ENCODE measurements at places on chromosomes 16 and 17. TPM values are rescaled to one million over a fixed set of nuclear protein-coding genes. Genes with fewer than 3 reads are reported as not detected.

Gene TOM1L1
- 19.2 TPM for total RNA-seq

Gene FLCN
- total RNA-seq, result 57.5 TPM

Gene EVI2A
- 0.39 TPM for total RNA-seq

Gene GNGT2
- total RNA-seq, result not detected

Gene PPY
- total RNA-seq, result not detected

Gene SLFN13
- total RNA-seq, result 8.9 TPM

Gene CMTM3
- 36.0 TPM for total RNA-seq

Gene KRTAP4-1
- not detected for total RNA-seq

Gene CCL17
- not detected for total RNA-seq

Gene PTX4
- not detected for total RNA-seq

Gene ST6GALNAC1
- 1.3 TPM for total RNA-seq
